MG63 (cell line): ENCODE measurements at places on chromosomes 7 and 10.

- DNase-seq: no peak
Measured at GRCh38 chr10:116073001-116073400, 200.0 kb downstream of the GFRA1 start.

DNA sequence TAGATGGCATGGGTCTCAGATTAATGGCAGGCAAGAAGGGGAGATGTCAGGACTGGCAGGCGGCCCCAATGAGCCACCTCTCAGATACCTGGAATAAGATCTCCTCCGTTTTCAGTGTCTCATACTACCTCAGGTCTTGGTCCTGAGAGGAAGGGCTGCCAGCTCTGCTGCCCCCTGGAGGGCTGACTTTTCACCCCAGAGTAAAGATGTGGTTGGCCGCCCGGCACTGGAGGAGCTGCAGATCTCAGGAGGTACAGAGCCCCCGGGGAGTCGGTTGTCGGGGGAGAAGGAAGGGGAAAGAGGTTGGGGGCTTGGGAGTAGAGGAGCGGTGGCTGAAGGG, 642 bp upstream of the COL13A1 start:
- DNase-seq: peak; percentile 63

DNA sequence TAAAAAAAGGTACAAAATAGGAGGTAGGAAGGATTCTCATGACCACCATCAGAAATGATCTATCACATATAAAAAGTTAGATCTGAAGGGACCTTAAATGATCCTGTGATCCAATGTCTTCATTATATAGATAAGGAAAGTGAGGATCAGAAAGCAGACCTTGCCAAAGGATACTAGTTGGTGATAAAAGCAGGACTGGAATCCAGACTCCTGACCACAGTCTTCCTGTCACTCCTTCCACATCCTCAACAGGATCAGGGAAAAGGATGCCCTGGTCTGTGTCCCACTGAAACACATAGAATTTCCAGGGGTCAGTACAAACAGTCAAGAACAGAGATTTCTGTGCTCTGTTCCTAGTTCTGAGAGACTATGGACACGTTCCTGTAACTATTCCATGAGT, 97.2 kb downstream of the SPAG6 start:
- DNase-seq: no peak

DNA sequence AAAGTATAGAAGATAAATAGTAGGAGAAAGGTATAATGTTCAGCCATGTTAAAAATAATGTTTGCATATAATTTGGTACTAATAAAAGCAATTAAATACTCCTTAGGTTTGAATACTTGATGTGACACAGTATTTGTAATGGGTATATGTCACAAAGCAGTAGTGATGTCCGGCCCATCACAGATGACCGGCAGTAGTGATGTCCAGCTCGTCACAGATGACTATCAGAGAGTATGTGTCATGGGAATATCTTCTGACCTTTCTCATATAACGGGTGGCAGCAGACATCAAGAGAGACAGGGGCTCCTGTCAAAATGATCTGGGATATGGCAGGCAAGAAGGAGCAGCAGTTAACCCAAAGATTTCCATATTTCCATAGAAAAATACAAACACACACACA, 477.4 kb upstream of the KLF6 start:
- no peak for DNase-seq

- DNase-seq: no peak
Measured at GRCh38 chr7:136594739-136595144, 273.7 kb upstream of the CHRM2 start.

- DNase-seq: no peak
Measured at GRCh38 chr7:159007364-159007995, 137.2 kb downstream of the VIPR2 start.

- DNase-seq: no peak
Measured at GRCh38 chr7:43010061-43010460, 77.9 kb downstream of the MRPL32 start.

- no peak for DNase-seq
Measured at GRCh38 chr10:116833986-116834985, 15.0 kb upstream of the ENO4 start.

DNA sequence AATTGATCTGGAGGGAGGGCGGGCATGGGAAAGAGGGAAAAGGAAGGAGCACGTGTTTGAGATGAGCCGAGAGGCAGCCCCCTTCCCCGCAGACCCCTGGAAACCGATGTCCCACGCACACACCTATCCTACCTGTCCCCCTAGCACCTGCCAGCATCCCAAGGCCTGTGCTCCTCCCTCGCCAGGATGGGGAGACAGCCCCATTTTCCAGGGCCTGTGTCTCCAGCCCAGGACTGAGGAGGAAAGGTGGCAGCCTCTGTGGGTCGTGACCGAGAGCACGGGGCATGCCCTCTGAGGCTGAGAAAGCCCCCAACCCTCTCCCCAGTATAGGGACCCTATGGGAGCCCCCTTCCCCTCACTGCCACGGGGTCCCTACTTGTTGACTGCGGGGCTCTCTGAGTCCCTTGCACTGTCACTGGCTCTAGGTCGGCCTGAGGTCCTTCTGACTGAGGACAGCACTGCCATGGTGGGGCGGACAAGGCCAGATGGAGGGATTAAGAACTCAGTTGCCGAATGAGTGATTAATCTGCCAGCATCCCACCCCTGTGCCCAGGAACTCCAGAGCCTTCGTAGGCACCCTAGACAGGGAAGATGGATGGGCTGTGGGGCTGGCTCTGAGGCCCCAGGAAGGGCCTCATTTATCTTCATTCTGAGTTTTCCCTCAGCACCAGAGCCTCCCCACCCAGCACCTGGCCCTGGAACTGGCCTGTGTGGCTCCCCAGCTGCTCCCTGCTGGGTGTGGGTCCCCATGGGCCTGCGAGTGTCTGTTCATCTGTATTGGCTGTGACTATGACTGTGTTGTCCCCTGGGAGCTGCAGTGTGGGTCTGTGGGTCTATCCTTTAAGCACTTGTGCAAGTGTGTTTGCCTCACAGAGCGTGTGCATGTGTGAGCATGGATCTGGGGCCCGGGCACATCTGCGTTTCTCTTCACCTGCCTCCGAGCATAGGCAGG, 26.0 kb downstream of the CRHR2 start:
- DNase-seq: no peak

- DNase-seq: no peak
Measured at GRCh38 chr7:6576024-6576866, 1.0 kb upstream of the ZDHHC4 start.

DNA sequence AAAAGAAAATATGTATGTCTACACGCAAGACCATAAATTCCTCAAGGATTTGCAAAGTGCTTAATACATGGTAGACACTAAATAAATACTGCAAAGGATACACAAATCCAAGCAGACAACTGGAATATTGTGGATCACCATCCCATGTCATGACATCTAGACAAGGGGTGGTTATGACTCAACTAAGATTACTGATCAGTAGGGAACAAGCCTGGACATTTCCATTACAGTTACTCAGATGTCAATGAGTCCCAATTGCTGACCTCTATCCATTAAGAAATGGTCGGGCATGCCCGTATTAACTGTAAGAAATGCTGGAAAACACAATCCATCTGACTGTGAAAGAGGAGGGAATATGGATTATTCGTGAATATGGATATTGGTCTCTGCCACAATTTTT, 27.6 kb upstream of the RUFY2 start:
- no peak for DNase-seq

DNA sequence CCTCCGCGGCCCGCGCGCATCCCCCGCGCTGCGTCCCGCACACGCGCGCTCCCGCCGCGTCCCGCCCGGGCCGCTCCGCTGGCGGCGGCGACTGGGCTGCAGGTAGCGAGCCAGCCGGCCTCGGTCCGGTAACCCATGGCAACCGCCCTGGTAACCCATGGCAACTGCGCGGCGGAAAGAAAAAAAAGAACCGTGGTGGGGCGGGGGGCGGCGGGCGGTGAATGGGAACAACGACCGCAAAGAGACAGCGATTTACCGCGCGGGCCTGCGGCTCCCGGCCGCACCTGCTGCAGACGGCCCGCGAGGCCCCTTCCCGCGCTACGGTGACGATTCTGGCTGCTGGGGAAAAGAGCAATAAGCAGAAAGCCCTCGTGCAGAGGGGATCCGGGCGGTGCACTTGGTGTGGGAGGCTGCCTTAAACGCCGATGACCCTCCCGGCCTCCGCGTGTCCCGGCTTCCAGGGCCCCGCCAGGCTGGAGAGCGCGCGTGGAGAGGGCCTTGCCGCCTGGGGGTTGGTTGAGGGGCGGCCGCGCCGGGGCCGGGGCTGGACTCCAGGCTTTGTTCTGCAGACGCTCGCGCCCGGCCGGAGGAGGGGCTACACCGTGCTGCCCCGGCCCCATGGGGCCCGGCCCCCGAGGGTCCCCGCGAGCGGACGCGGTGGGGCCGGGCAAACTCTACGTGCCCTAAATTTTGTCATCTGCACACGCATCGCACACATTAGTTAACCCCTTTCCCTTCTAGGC, 84.7 kb downstream of the SNX10 start:
- DNase-seq: peak; percentile 2

GRCh38 chr10:21057989-21058388, 160.9 kb upstream of the NEBL start:
- DNase-seq: no peak

DNA sequence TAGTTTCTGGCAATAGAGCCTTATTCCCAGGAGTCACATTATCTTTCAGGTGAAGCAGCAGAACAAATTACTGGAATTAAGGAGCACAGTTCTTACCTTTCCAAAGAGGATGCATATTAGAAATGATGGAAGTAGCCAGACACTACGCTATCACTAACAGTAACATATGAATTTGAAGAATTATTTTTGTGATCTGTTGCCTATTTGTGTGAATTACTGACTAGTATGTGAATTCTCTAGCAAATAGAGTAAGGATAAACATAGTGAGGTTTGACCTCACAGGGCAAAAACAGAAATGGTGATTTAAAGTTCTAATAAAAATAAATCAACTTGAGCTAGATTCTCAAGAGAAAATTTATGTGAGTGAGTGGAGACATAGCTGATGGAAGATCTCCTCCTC, 1299.3 kb downstream of the XPNPEP1 start:
- no peak for DNase-seq

GRCh38 chr7:37061849-37062559, 337.7 kb upstream of the AOAH start:
- no peak for DNase-seq

GRCh38 chr7:45647967-45648670, 74.0 kb downstream of the ADCY1 start:
- no peak for DNase-seq

DNA sequence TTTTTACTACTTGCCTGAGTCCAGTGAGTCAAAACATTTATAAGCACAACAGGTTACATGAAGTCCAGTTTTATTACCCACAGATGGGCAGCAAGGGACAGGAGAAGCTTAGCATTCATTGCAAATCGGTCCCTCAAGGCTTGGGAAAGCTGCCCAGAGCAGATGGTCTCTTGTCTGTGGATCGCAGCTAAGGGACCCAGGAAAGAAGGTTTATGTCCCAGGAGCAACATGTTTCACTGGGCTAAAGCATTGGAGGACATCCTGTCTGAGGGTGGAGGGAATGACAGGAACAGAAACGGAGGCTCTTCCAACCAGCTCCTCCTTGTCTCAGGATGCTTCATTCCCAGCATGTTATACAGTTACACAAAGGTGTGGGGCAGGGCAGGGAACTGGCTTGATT, 39.3 kb downstream of the TRIM24 start:
- DNase-seq: no peak

- no peak for DNase-seq
Measured at GRCh38 chr10:1920127-1920526, 182.8 kb upstream of the ADARB2 start.

DNA sequence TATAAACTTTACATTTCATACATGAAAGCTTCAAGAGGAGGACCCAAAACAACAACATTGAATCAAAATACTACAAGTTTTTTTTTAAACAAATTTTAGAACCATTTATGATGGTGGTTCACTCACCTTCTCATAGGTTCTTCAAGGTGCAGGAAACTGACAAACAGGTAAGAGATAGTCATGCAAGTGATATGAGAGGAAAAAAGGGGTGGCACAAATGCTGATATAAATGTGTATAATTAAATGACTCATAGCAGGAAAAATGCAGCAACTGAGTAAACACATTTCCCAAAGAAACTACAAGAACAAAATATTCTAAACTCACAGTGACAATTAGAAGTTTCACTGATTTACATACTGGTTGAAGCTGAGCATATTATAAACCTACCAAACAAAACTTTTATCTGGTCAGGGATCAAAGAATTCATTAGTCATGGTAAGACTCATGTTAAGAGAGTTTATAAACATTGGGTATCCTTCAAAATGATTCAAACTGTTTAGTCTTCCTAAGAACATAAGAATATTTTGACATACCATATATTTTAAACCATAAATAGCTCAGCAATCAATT, 14.1 kb downstream of the ZWINT start:
- DNase-seq: no peak

DNA sequence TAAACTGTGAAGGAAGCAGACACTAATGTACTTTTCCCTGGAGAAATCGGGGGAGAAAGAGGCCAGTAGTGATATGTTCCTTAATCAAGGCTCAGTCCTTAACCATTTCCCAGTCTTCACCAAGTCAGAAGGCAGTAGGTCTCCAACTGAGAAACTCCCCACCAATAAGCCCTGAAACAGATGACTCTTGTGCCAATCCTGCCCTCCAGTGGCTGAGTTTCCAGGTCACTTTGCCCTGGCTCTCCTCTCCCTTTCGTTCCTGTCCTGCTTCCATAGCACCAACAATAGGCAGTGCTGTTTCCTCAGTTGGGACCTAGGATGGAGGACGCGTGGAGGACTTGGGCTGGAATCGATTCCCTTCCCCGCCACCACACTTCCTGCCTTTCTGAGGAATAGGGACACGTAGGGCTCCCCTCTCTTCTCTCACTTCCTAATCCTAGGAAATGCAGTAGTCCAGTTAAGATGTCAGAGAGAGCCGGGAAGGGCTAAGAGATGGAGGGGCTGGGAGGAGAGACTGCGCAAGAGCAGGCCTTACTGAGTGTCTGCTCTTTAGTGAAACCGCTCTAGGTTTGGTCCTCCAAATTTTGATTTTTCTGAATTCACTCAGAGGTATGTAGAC, 23.4 kb downstream of the ATOH7 start:
- DNase-seq: peak; percentile 17
